ENCODE measurements at places on chromosomes 6 and 20. TPM values are rescaled to one million over a fixed set of nuclear protein-coding genes. Genes with fewer than 3 reads are reported as not detected.

MICB gene
- total RNA-seq = 5.7 TPM

FUCA2 gene
- 68.6 TPM for total RNA-seq

OR12D3 gene
- not detected for total RNA-seq

CST3 gene
- 852 TPM for total RNA-seq

Data from kidney (tissue), 22 donors.